Right renal cortex interstitium (tissue), 3 donors: ENCODE measurements at places on chromosomes 1 and 21. TPM values are rescaled to one million over a fixed set of nuclear protein-coding genes. Genes with fewer than 3 reads are reported as not detected.

GRCh38 chr1:211781260-211781659 lies 49.3 kb downstream of the LPGAT1 start:
- no peak for DNase-seq

GRCh38 chr1:168135921-168136708 lies 615 bp downstream of the GPR161 start:
- DNase-seq = no peak

GRCh38 chr1:225899044-225899925 lies 10.3 kb upstream of the LEFTY1 start:
- DNase-seq = no peak

GRCh38 chr1:92958203-92958970 lies 2.9 kb downstream of the DIPK1A start:
- DNase-seq = no peak

GRCh38 chr1:76109404-76109803 lies 34.9 kb downstream of the ST6GALNAC3 start:
- DNase-seq = no peak

DNA sequence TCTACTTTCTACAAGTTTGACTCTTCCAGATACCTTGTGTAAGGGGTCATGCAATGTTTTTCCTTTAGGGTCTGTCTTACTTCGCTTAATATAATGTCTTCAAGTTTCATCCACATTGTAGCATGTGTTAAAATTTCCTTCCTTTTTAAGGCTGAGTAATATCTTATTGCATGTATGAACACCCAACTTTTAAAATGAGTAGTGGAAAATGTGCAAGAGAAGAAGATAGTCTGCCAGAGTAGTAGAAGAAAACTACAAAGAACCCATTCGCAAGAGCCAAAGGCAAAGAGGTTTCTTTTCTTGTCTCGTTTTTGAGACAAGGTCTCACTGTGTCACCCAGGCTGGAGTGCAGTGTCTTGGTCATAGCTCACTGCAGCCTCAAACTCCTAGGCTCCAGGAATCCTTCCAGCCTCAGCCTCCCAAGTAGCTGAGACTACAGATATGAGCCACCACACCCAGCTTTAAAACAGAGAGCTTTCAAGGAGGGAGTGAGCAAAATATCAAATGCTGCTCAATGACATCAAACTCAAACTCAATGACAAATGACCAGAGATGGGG lies 9.4 kb downstream of the IL23R start:
- no peak for DNase-seq

- no peak for DNase-seq
These were observed 15.9 kb upstream of the CGN start for GRCh38 chr1:151495316-151495715.

- no peak for DNase-seq
These were observed 42.3 kb downstream of the HLX start for GRCh38 chr1:220921498-220921897.

DNA sequence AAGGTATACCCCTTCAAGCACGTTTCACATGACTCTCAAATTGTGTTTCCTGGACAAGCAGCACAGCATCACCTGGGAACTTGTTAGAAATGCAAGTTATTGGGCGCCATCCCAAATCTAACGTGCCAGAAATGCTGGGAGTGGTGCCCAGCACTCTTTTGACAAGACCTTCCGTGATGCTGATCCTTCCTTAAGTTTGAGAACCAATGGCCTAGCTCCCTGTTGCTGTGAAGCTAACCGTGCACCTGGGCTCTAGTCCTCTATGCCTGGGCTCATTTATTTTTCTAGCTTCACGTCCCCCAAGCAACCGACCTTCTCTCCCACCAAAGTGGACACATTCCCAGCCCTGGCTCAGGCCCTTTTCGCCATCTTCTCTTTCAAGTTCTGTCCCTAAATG lies 4.3 kb downstream of the BEST4 start:
- no peak for DNase-seq

DNA sequence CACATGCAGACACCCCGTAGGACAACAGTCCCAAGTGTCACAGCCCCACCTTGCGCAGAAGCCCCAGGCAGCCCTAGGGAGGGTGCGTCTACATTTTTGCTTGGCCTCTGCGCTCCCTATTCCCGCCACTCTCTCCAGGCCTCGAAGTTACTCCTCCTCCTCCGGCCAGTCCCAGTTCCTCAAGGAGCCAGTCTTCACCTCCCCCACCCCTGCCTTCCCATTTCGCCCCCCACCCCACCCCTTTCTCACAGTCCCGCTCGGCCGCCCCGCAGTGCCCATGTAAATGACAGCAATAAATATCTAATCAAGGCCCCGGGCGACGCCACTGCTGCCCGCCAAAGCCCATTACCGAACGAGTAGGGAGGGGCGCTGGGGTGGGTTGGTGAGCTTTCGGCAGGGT lies 3.2 kb downstream of the DMBX1 start:
- DNase-seq = no peak

DNA sequence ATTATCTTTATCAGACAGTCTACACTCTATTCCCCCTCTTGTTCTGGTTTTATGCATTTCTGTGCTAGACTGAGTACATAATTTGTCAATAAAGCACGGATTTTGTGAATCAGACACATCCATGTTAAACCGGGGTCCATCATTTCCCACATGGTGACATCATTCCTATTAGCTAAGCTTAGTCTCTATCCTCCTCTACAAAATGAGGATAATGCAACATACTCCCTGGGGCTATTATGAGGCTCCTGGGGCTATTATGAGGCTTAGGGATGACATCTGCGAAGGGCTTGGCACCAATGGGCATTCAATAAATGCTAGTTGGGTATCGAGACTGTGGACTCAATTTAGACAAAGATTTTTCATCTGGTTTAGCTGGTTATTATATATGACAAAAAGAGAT lies 25.1 kb upstream of the APP start:
- no peak for DNase-seq

- no peak for DNase-seq
These were observed 14.3 kb downstream of the LRRC41 start for GRCh38 chr1:46289134-46289494.

- DNase-seq = no peak
These were observed 63.1 kb upstream of the SLC2A1 start for GRCh38 chr1:43021547-43022474.

- no peak for DNase-seq
These were observed 19.1 kb upstream of the HMGCS2 start for GRCh38 chr1:119787776-119788175.

DNA sequence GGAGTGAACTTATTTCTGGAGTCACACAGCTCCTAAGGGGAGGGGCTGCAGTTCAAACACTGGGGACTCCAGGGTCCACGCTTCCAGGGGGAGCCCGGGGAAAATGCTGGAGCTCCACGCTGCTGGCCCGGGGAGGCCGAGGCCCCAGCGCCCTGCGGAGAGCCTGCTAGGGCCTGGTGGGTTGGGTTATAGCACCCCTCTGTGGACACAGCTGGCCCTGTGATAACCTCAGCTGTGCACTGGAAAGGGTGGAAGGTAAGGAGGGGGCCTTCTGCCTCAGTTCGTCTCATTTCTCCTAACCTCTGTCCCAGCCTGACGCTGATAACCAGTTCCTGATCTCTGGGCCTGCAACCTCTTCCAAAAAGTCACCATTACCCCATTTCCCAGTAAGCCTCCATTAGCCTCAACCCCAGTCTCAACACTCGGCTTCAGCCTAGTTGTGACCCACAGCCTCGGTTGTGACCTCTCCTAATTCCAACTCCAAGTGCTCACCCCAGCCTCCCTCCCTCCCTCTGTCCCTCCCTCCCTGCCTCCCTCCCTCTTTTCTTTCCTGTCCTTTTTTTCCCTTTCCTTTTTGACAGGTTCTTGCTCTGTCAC lies 7.1 kb downstream of the NBL1 start:
- no peak for DNase-seq

GRCh38 chr1:1928231-1929101 lies 9.4 kb upstream of the TMEM52 start:
- no peak for DNase-seq

GRCh38 chr1:220702733-220703270 lies 12.6 kb downstream of the C1orf115 start:
- DNase-seq = no peak

- DNase-seq = no peak
These were observed at the start of gene BCAR3 for GRCh38 chr1:93681101-93681988. TSS of gene BCAR3 (minus strand) at chr1:93681837. CDS start at chr1:93674930, 6,907 bp downstream.

DNA sequence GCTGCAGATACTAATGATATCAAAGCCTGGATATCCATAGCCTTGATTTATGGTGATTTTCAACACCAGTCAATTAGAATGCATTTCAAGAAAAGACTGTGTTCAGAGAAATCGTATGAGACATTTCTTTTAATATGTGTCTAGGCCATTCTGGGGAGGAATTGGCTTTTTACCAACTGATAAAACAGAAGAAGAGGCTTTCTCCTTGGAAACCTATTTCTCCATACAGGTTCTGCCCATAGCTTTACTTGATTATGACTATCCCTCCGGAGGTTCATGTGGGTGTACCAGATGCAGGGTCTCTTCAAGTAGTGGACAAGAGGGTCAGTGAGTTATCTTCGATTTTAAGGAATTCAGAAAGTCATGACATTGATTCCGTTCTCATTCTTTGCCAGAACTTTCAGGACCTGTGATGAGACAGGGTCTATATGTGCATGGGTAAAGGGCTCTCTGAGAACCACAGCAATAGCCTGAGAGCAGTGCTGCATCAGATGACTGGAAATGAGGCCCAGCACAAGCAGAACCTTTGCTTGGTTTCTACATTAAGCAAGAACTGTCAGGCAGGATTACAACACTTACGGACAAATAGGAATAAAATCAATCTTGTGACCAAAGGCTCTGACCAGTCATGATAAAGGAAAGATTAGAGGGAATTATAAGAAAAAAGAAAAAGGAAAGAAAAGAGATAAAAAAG lies 263.7 kb upstream of the SGIP1 start:
- DNase-seq = no peak

- no peak for DNase-seq
These were observed 90.1 kb downstream of the PKN2 start for GRCh38 chr1:88774151-88774556.

- no peak for DNase-seq
These were observed 6.0 kb upstream of the CHD1L start for GRCh38 chr1:147236448-147236847.

DNA sequence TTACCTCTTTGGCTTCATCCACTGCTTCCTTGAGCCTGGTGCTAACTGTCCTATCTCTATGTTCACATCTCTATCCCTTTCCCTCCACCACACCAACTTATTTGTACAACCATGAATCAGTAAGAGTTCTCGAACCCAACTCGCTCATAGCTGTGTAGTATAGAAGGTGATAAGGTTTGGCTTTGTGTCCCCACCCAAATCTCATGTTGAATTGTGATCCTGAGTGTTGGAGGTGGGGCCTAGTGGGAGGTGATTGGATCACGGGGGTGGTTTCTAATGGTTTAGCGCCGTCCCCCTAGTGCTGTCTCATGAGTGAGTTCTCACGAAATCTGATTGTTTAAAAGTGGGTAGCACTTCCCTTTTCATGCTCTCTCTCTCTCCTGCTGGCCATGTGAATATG lies 235.6 kb upstream of the FMN2 start:
- no peak for DNase-seq

- DNase-seq = no peak
These were observed 8.9 kb upstream of the KCNN3 start for GRCh38 chr1:154879038-154879421.

- DNase-seq = no peak
These were observed 52.9 kb upstream of the SSBP3 start for GRCh38 chr1:54459140-54459539.

GRCh38 chr1:46368791-46369190 lies 25.3 kb upstream of the FAAH start:
- no peak for DNase-seq

DNA sequence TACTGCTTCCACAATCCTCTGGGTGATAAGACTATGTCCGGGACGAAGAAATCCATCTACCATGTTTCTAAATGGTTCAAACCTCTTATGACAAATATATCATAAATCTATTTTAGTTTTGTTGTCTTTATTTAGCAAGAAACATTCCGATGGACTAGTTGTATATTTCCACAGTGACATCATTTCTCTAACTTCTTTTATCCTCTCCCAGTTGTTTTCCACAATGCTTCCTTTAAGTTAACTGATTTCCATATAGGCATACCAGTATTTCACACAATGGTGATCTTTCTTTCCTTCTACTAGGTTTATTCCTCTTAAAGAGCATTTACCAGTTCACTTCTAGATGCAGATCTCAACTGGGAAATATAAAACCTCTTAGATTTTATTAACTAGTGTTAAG lies 44.8 kb downstream of the USP1 start:
- no peak for DNase-seq

- DNase-seq = no peak
These were observed 18.3 kb downstream of the INTS3 start for GRCh38 chr1:153746174-153746573.

- DNase-seq = no peak
These were observed 41.2 kb upstream of the USH2A start for GRCh38 chr1:216464489-216464888.

GRCh38 chr1:67190942-67191341 lies 24.7 kb downstream of the IL23R start:
- no peak for DNase-seq

DNA sequence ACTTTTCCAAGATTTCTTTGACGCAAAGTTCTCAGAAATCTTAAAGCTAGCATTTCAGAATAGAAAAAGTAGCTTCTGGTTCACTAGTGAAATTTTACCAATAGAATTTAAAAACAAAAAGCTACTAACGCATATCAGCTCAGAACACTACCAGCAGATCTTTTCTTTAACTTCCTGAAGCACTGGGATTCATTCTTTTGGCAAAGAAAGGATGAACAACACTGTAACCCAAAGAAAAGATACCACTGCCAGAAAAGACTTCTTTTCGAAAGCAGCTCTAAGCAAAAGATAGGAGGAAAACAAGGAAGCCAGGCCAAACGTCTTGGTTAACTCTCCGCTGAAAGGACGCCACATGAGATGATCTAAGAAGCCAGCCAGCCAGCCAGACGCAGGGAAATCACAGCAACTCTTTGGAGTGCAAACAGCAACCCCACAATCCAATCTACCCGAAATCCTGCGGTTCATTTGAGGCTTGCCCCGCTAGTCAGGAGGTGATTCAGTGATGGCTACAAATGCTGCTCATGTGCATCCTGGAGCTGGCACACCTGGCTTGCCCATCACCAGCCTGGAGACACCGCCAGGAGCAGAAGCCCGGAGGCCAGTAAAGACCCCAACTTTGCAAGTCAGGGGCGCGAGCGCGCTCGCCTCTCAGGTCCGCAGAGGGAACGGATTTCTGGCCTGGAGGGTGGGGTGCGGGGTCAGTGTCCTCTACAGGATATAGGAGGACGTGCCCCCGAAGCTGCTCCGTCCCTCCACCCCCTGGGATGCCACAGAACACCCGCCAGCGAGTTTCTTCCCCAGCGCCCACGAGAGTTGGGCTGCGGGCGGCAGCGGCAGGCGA lies 812 bp downstream of the NBPF1 start:
- DNase-seq = no peak

GRCh38 chr21:42061195-42061985 lies 9.7 kb upstream of the UMODL1 start:
- DNase-seq = no peak

The GJB5 gene
- 0.24 TPM for polyA plus RNA-seq

The BOLA1 gene
- polyA plus RNA-seq = 17.5 TPM

The CD101 gene
- 1.5 TPM for polyA plus RNA-seq

The AMPD1 gene
- not detected for polyA plus RNA-seq

The A3GALT2 gene
- not detected for polyA plus RNA-seq

The GNB1 gene
- polyA plus RNA-seq = 294 TPM

The RGS13 gene
- not detected for polyA plus RNA-seq

The TIPRL gene
- 59.5 TPM for polyA plus RNA-seq

The PLA2G5 gene
- not detected for polyA plus RNA-seq

The KRTAP12-2 gene
- not detected for polyA plus RNA-seq

The HSD3B1 gene
- 0.13 TPM for polyA plus RNA-seq

The MORC3 gene
- polyA plus RNA-seq = 43.0 TPM

The ST6GALNAC3 gene
- polyA plus RNA-seq = 90.2 TPM

The TMEM81 gene
- 4.5 TPM for polyA plus RNA-seq

The GREM2 gene
- 0.37 TPM for polyA plus RNA-seq

The TTLL7 gene
- 5.4 TPM for polyA plus RNA-seq

The LAD1 gene
- 30.8 TPM for polyA plus RNA-seq

The CRYAA gene
- 0.14 TPM for polyA plus RNA-seq
